ENCODE measurements at places on chromosomes 16 and 17. TPM values are rescaled to one million over a fixed set of nuclear protein-coding genes. Genes with fewer than 3 reads are reported as not detected.

FAM20A gene
- 1.3 TPM for total RNA-seq

GRCh38 chr16:14186007-14186794, 115.1 kb downstream of the MRTFB start:
- no peaks in the 10 kb centered on the region for H3K36me3 ChIP-seq
- no peaks in the 10 kb centered on the region for H3K27me3 ChIP-seq
- no peaks in the 10 kb centered on the region for H3K4me1 ChIP-seq
- no peak overlapping the region for H3K4me3 ChIP-seq

SSTR5 gene
- not detected for total RNA-seq

DNA sequence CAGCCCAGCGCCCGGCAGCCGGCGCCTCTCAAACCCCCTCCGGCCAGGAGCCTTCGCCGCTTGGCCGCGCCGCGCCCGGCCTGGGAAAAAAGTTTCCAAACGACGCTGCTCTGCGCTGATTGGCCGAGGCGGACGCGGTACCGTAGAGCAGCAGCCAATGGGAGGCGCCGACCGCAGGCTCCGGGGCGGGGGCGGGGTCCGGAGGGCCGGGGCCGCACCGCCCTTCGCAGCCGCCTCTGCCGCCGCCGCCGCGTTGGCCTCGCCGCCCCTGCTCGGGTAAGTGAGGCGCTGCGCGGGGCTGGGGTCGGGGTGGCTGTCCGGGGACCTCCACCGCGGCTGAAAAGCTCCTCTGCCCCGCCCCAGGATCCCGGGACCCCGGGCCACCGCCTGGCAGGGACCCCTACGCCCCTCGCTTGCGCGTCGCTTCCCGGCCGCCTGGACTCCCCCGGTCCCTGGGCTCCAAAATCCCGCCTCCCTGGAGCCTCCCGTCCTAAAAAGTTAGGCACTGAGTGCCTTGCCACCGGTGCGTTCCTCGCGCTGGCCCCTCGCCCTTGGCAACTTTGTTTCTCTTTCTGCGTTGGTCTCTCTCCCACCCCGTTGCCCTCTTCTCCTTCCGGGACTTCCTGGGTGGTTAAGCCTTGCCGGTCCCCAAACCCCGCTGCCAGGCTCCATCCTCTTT, at the start of gene NDE1:
Gene NDE1 (plus strand): TSS at position 227 of the 679 bp plus-strand sequence. CDS start 14,534 bp downstream, outside the sequence.
- H3K36me3 ChIP-seq: peaks cover 8% of the 10 kb centered on the region
- peak within 1 kb of the TSS; percentile 94 for H3K4me3 ChIP-seq
- peak within 1 kb of the TSS; percentile 94 for H3K27ac ChIP-seq
- peaks cover 29% of the 10 kb centered on the region for H3K4me1 ChIP-seq
- peak; percentile 83 for DNase-seq

TBC1D3G gene
- not detected for total RNA-seq
